ENCODE measurements at places on chromosomes 3 and 15.

DNA sequence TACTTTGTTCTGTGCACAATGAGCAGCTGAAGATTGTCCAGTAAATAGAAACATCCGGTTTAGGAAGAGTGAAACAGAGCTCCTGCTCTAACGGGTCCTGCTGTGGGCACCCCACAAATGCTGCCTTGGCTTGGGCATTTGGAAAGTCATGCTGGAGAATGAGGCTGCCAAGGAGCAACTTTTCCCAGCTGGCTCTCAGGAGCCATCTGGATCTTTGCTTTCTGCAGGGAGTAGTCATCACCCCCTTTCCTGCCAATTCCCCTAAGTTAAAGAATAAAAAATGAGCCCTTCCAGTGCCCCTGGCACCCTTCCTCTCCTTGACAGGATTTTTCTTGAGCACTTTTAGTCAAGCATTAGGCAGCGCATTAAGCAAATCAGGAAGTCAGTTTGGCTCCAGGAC is 90.0 kb downstream of the FAM43A start:
- no peak for DNase-seq

DNA sequence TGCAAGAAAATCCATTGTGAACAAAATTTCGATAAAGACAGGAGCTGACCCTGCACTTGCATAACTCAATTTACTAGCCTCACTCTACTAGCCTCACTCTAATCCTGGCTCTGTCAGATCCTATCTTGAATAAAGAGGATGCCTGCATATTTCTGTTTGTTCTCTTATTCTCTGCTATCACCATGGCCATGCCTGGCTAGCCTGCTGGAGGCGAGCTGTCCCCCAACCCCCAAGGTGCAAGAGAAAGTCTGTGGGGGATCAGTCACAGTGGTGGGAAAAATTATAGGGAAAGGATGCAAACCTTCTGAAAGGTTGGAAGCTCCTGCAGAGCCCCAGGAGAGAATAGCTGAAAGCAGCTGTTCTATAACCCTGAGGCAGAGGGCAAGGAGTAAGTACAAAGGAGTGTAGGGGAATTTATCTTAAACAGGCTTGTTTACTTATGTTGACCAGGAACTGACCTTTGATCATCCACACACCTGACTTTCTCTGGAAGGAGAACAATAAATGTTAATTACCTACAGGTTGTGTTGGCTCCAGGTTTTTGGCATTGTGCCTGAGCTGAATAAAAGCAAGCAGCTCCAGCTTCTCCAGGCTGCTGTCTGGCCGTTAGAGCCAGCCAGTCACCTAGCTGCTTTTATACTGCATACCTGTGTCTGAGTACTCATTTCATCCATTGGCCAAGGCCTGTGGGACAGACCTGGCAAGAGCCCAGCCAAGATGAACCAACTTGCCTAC is 137.7 kb upstream of the RASGRP1 start:
- DNase-seq, result no peak

GRCh38 chr15:78804391-78804792 is 6.9 kb downstream of the ADAMTS7 start:
- DNase-seq, result no peak

DNA sequence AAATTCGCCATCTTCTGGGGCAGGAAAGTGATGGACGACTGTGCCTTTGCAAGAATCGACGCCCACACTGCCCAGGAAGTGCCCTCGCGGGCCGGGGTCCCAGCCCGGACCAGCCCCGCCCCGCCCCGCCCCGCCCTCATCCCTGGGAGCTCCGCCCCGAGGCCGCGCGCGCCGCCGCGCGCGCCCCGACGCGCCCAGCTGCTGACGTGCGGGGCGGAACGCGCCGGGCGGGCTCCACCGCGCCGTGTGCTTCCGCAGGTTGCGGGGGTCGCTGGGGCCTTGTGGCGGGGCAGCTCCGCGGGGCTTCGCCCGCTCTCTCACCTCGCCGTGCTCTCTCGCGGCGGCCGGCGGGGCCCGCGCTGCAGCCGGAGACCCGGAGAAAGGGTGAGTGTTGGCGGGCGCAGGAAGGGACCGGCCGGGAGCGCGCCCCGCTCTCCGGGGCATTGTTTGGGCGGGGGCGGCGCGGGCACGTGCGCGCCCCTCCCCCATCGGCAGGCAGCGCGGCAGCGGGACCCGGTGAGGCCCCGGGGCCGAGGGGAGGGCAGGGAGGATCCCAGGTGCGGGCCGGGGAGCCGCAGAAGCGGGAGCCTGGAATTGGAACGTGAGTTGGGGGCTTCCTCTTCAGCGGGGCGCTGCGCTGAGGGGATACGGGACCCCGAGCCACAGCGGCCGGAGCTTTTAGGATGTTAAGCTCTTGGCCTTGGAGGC is at the start of gene YEATS2:
TSS of gene YEATS2 (plus strand) at position 188 of the 708 bp plus-strand sequence. CDS start 17,366 bp downstream, outside the sequence.
- peak; percentile 72 for DNase-seq

DNA sequence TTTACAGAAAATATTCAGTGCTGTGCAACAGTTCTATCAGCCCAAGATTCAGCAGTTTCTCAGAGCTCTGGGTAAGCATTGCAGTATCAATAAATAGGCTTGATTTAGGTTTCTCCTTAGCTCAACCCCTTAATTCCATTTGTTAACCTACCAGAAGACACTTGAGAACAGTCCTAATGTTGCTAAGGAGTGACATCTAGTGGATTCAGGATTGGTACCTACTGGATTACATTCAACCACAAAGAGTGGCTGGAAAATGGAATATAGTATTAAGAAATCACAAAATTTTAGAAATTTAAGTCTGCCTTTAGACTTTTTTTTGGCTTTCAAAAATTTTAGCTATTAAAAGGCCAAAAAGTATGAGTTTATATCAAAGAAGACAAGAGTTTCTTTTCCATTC is 34.7 kb downstream of the POLG start:
- no peak for DNase-seq

GRCh38 chr3:100696161-100696560 is 13.1 kb upstream of the TFG start:
- no peak for DNase-seq

- no peak for DNase-seq
Measured at GRCh38 chr3:185283374-185283935, 29.6 kb upstream of the EHHADH start.

GRCh38 chr3:124650798-124651197 is 79.5 kb upstream of the UMPS start:
- DNase-seq, result no peak

DNA sequence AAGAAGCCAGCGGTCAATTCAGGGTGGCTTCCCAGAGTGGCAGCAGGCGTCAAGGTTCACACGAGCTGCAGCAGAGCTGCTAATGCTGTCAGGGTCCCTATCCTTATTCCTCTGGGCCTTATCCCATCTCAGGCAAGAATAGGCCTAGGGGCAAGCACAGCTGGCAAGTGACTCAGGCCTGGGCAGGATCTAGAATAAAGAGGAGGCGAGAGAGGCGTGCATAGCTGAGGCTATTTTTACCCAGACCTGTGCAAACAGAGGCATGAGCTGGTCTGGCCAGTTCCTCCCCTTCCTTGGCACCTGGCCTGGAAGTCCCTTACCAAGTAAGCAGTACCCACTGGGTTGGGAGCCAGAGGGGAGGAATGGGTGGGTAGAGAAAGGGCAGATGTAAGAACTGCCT is 12.2 kb upstream of the VIPR1 start:
- DNase-seq, result no peak

DNA sequence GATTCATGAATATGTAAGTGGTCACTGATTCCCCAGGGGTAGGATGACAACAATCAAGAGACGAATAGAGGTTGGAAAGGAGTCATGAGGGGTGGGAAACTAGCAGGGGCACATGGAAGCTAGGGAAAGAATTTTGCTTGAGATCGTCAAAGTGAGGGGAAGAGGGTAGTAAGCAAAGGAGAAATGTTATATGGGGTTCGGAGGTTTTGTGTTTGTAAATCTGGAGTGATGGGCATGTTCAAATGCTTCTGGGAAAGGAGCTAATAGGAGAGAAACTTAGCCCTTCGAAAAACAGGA is 7.9 kb downstream of the RPL14 start:
- DNase-seq, result no peak

GRCh38 chr3:55923626-55924025 is 436.5 kb upstream of the WNT5A start:
- no peak for DNase-seq

DNA sequence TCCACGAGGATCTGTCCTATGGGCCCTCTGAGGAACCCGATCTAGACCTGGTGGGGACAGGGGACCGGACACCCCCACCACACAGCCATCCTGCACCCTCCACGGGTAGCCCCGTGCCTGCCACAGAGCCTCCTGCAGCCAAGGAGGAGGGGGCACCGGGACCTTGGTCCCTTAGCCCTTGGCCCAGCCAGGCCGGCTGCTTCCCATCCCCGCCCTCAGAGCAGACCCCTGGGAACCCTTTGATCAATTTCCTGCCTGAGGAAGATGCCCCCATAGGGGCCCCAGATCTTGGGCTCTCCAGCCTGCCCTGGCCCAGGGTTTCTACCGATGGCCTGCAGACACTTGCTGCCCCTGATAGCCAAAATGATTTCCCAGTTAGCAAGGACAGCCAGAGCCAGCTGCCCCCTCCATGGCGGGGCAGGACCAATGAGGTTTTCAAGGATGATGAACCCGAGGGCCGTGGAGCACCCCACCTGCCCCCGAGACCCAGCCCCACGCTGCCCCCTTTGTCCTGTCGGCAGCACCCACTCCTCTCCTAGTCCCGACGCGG is 91.5 kb downstream of the TBC1D2B start:
- DNase-seq, result no peak

GRCh38 chr15:71761649-71762048 is 48.7 kb upstream of the NR2E3 start:
- no peak for DNase-seq

GRCh38 chr3:414063-414462 is 217.5 kb downstream of the CHL1 start:
- DNase-seq, result no peak

All from GOT3 (cell line).